Pons (tissue), 1 donor: ENCODE measurements at places on chromosomes 5 and 9.

- peak; percentile 12 for DNase-seq
These were observed 42.9 kb upstream of the SMAD5 start for GRCh38 chr5:136089791-136090190.

- peak; percentile 97 for DNase-seq
These were observed 21.3 kb downstream of the SEMA6A start for GRCh38 chr5:116553366-116553765.

- no peak for DNase-seq
These were observed 11.3 kb upstream of the MIER3 start for GRCh38 chr5:56963246-56963645.

GRCh38 chr5:91028499-91028956 lies 354.6 kb downstream of the ARRDC3 start:
- DNase-seq = no peak

- DNase-seq = no peak
These were observed 493.7 kb downstream of the ENC1 start for GRCh38 chr5:74146796-74147195.

DNA sequence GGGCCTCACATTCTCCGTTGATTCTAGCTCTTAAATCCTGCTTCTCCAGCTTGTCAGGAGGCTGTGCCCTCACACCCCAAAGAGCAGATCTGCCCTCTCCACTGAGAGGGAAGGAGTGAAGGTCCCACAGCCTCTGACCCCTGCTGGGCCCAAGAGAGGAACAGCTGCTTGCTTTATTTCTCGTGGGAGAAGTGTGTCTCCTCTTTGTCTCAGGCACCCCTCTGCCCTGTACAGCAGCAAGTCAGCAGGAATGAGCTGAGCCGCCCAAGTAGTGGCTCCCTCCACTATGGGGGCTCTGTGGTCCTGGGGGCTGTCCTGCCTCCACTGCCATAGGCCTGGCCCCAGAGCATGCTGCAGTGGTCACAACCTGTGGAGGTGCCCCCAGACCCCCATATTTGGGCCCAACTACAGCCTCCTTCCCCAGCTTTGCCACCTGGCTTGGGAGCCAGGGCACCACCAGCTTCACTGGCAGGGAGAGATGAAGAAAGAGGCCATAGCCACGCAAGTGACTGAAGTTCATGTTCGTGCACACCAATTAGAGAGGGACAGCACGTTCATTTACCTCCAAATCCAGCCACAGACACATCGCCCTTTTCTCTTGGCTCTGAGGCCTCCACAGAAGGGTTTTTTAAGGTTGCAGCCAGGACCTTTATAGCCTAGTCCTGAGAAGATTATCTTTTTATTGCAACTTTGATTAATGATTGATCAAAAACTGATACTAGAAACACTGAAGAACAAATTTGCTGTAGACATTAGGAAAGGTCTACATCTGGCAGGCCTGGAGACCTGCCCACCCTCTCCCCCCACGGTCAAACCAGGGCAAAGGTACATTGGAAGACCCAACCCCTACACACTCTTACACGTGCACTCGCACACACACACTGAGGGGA lies 27.5 kb downstream of the IRF1 start:
- DNase-seq = no peak

GRCh38 chr9:104772714-104773510 lies 9.0 kb downstream of the NIPSNAP3B start:
- DNase-seq = no peak

- peak; percentile 6 for DNase-seq
These were observed 236.6 kb downstream of the CDK5RAP2 start for GRCh38 chr9:120343416-120343815.

- DNase-seq = no peak
These were observed 84.5 kb downstream of the SLC1A1 start for GRCh38 chr9:4574657-4575243.
